ENCODE measurements at places on chromosomes 3 and 15.

DNA sequence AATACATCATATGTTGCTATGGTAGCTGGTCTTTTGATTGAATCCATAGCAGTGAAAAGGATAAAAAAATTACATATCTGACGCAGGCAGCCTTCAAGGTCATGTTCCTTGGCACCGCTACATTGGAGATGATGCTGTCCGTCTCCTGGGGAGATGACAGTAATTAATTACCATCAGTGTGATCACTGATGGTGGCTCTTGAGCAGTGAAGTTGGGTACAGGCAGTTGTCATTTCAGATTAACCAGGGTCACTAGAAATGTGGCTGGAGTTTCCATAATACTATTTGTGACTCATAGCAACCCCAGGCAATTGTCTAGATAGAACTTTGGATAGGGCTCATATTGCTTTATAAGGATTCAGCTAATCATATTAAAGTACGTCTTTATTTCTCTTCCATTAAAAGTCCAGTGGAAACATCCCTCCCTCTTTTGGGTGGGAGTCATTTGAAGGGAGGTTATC lies 136.3 kb downstream of the THSD4 start:
- H3K4me1 ChIP-seq = no peaks in the 10 kb centered on the region
- no peak overlapping the region for H3K27ac ChIP-seq
- no peaks in the 10 kb centered on the region for H3K27me3 ChIP-seq
- H3K4me3 ChIP-seq = no peak overlapping the region
- no peak for DNase-seq

DNA sequence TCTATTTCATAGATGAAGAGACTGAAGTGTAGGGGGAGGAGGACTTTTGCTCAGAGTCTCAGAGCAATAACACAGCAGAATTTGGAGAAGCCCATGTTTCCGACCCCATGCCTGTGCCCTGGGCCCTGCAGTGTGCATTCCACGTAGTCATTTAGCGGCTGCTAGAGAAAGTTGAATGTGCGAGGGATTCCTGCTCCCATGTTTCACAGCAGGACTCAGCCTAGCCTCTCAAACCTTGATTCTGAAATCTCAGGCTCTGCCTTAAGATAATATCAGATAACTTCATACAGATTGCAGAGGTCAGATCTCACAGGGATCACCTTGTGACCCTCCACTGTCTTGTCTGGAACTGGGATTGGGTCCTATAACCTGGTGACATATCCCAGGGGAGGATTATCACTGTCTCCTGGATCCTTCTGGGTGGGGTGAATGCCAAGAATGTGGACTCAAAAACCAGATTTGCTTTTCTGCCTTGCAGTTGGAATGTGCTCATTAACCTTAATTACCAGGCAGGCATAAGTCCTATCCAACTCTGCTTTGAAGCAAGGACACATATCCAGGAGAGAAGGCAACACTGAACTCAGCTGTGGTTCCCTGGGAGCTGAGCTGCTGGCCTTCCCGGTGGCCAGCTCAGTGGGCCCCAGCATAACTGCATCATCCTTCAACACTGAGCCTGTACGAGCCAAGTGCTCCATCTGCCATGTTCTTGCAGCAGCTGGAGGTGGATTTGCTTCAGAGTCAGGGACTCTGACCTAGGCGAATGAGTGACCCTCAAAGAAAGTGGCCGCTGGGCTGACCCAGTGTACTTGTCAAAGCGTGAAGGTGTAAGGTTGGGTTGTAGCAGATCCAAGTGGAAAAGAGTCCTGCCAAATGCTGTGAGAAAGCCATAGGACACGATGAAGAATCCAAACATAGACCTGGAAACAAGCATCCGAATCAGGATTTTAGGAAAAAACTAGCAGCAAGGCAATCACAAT lies 43.0 kb downstream of the CTXND1 start:
- H3K4me1 ChIP-seq = no peaks in the 10 kb centered on the region
- H3K27me3 ChIP-seq = no peaks in the 10 kb centered on the region
- DNase-seq = no peak
- no peak overlapping the region for H3K4me3 ChIP-seq

DNA sequence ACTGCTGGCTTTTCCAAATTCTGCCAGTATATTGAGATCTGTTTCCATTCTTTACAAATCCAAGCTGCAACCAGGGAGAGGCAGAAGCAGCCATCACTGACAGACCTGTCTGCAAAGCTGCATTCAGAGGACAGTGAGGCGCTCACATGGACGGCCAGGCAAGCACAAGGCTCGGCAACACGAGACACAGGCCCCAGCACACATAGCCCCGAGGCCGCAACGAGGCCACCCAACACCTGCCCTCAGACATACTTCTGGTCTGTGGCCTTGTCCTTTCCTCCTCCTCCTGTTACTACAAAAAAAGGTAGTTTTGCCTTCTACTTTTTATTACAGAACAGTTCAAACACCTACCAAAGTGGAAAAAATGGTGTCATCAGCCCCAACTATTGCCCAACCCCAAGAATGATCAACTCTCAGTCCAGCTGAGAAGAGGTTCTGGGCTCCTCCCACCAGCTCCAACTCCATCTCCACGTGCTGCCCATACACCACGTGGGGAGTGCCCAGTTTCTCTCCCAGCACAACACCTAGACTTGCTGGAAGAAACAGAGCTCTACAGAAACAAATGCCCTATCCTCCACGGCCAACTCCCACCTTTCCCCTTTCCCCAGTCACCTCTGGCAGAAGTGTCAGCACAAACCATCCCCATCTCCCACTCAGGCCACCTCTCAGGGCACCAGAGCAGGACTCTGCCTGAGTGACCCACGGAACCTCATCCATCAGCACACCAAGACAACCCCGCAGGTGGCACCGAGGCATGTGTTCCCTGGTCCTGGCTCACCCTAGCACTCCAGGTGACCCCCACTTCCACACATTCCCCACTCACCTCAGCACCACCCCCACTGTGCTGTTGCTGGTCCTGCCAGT lies 7.4 kb downstream of the ZXDC start:
- no peak for DNase-seq
- H3K27ac ChIP-seq = no peak overlapping the region
- H3K27me3 ChIP-seq = no peaks in the 10 kb centered on the region

DNA sequence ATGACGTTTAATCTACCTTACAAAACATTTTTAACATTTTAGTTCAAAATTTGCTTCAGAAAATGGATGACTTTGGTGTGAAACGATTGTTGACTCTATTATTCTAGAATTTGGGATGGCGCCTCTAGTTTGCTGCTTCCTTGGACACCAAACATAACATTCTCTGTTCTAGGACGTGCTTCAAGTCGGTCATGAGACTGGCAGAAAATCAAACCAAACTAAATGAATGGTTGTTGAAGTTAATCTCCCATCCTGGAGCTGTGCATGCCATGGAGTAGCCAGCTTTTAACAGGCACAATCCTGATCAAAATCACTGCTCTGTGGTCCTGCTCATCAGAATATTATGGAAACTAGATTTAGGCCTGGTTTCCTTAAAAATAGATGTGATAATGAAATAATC lies 9.6 kb upstream of the LRRFIP2 start:
- H3K27ac ChIP-seq = peak overlapping the region; percentile 23
- H3K36me3 ChIP-seq = no peaks in the 10 kb centered on the region
- no peak for DNase-seq
- H3K4me3 ChIP-seq = no peak overlapping the region
- peaks cover 7% of the 10 kb centered on the region for H3K4me1 ChIP-seq

GRCh38 chr3:158718490-158719170 lies 13.6 kb downstream of the RARRES1 start:
- H3K4me1 ChIP-seq = peaks cover 12% of the 10 kb centered on the region
- DNase-seq = no peak
- no peak overlapping the region for H3K4me3 ChIP-seq
- H3K27ac ChIP-seq = no peak overlapping the region

- no peak overlapping the region for H3K4me3 ChIP-seq
- DNase-seq = no peak
- no peaks in the 10 kb centered on the region for H3K27me3 ChIP-seq
- no peaks in the 10 kb centered on the region for H3K4me1 ChIP-seq
These were observed 16.1 kb downstream of the SIDT1 start for GRCh38 chr3:113548501-113548900.

GRCh38 chr15:53786401-53786800 lies 26.9 kb upstream of the WDR72 start:
- H3K27ac ChIP-seq = no peak overlapping the region
- no peak overlapping the region for H3K4me3 ChIP-seq
- H3K4me1 ChIP-seq = no peaks in the 10 kb centered on the region
- H3K36me3 ChIP-seq = no peaks in the 10 kb centered on the region

DNA sequence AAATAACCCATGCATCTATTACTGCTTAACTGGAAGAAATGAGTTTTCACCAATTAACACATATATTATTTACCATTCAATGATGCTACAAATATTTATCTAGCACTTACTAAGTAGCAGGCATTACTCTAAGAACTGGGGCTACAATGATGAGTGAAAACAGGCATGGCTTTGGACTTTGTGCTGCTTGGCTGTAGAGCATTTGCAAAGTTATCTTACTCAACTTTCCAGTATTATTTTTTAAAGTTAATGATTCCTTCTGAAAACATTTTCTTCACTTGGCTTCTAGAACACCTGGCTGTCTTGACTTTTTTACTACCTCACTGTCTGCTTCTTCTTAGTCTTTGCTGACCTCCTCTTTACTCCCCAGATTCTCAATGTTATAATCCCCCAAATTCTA lies 1.8 kb downstream of the C3orf33 start:
- H3K4me1 ChIP-seq = no peaks in the 10 kb centered on the region
- H3K36me3 ChIP-seq = no peaks in the 10 kb centered on the region
- H3K27me3 ChIP-seq = no peaks in the 10 kb centered on the region

DNA sequence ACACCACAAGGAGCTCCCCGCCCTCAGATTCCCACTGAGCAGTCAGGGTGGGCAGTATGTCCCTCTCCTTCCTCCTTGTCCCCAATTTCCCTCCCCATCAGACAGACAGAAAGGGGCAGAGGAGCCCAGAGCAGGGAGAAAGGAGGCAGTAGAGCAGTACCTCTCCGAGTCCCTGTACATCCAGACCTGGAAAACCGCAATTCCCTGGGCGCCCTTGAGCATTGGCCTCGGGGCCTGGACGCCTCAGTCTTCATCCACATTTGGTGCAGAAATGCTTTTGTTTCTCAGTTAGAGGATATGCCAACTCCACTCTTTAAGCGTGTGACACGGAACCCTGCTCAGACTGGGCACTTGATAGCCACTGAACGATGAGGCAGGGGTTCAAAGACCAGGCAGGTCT lies 5.9 kb downstream of the ISG20 start:
- H3K36me3 ChIP-seq = no peaks in the 10 kb centered on the region
- H3K4me1 ChIP-seq = no peaks in the 10 kb centered on the region
- no peak overlapping the region for H3K27ac ChIP-seq
- H3K4me3 ChIP-seq = no peak overlapping the region
- no peak for DNase-seq
- no peaks in the 10 kb centered on the region for H3K27me3 ChIP-seq

DNA sequence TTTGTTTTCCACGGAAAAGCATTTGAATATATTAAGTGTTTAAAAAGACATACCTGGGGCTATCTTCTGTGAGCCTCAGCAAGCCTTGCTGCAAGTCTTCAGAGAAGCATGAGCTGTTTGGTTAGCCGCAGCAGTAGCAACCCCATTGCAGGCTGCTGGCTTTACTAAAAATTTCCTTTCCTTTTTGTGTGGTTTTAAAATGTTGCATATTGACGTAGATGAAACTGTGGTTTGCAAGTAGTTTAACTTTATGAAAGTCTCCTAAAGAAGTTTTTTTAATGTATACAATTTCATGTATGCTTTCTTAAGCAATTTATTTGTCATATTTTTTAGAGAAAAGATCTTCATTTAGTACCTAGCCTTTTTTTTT lies at the start of gene GPR171:
GPR171 (minus strand) TSS at position 166 of the 370 bp plus-strand sequence. CDS start 3,830 bp downstream, outside the sequence.
- H3K27me3 ChIP-seq = no peaks in the 10 kb centered on the region
- no peaks in the 10 kb centered on the region for H3K36me3 ChIP-seq
- H3K4me3 ChIP-seq = no peak within 1 kb of the TSS
- no peaks in the 10 kb centered on the region for H3K4me1 ChIP-seq
- no peak for DNase-seq

DNA sequence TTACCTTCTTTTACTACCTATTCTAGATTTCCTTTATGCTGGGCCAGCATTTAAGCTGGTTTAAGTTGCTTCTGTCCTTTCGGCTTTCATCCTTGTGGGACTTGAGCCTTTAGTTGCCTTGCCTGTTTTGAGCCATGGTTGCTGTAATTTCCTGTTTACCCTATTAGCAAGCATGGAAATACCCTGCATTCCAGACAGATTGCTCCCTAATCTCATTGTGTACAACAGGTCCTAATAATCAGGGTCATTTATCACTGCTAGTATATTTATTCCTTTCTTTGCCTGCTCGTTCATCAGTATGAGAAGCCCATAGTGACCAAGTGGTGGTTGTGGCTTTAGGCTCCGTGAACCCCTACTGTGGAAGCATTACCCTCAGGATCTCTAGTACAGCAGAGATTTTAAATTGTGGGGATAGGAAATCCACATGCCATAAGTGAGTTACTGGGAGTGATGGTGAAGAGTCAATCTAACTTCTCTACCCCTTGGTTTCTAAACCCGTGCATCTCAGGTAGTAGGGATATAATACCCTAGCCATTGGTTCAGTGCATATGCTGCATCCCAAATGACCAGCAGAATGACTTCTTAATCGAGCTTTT lies 31.9 kb downstream of the NCK1 start:
- peaks cover 4% of the 10 kb centered on the region for H3K4me1 ChIP-seq
- no peak overlapping the region for H3K4me3 ChIP-seq
- DNase-seq = no peak

- no peak overlapping the region for H3K4me3 ChIP-seq
- no peak overlapping the region for H3K27ac ChIP-seq
- no peaks in the 10 kb centered on the region for H3K27me3 ChIP-seq
These were observed 17.5 kb downstream of the CDIN1 start for GRCh38 chr15:36596915-36597314.

DNA sequence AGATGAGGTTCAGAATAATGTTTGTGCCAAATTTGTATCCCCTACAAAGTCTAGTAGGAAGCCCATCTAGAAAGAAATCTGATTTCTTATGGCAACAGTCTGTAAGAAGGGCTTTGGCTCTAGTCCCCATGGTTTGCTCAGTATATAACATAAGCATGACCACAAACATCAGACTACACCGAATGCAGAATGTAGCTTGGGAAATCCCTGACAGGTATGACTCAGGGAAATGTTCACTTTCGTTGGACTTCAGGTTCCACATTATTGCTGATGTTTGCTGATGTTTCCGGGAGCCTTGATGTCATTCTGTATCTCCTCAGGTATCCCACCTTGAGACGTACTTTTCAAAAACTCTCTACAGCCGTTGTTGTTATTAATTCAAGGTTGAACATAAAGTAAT lies 304.4 kb upstream of the TGFBR2 start:
- no peaks in the 10 kb centered on the region for H3K36me3 ChIP-seq
- no peak for DNase-seq
- no peak overlapping the region for H3K4me3 ChIP-seq
- H3K27me3 ChIP-seq = no peaks in the 10 kb centered on the region
- H3K4me1 ChIP-seq = no peaks in the 10 kb centered on the region
- H3K27ac ChIP-seq = no peak overlapping the region

GRCh38 chr15:100284191-100284590 lies 57.6 kb downstream of the ADAMTS17 start:
- no peak overlapping the region for H3K27ac ChIP-seq
- no peak overlapping the region for H3K4me3 ChIP-seq
- H3K4me1 ChIP-seq = peaks cover 8% of the 10 kb centered on the region
- H3K36me3 ChIP-seq = no peaks in the 10 kb centered on the region
- no peak for DNase-seq
- H3K27me3 ChIP-seq = no peaks in the 10 kb centered on the region

DNA sequence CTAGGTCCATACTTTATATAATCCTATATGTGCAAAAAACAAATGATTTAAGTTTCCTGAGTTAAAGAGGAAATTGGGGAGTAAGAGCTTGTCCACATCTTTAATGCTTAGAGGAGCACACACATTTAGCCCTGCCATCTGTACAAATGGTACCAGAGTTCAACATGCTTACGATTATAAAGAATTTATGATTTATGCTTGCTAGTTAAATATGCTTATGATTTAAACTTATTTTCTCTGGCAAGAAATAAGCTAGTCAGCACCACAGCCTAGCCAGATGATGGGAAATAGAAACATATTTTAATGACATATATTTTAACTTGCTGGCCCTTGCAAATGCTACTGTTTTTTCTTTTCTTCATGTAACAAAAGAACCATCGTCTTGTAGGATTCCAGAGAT lies 48.3 kb downstream of the EIF4E3 start:
- no peaks in the 10 kb centered on the region for H3K36me3 ChIP-seq
- no peak for DNase-seq
